ENCODE measurements at places on chromosomes 2 and 18.

DNA sequence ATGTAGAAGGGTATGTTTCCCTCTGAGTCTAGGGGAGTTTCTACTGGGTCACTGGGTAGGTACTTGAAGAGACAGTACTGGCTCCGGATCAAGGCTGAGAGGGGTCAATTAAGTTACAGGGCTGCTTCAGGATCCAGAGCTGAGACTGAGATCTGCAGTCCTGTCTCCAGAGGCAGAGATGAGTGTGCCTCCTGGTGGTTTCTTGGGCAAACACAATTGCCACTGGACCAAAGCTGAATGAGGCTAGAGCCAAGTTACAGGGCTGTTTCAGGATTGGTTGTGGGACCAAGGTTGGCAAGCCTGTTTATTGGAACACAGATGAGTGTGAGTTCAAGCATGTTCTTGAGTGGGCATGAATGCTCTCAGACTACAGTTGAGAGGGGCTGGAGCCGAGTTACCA, 157.9 kb downstream of the ADCYAP1 start:
- DNase-seq = no peak

DNA sequence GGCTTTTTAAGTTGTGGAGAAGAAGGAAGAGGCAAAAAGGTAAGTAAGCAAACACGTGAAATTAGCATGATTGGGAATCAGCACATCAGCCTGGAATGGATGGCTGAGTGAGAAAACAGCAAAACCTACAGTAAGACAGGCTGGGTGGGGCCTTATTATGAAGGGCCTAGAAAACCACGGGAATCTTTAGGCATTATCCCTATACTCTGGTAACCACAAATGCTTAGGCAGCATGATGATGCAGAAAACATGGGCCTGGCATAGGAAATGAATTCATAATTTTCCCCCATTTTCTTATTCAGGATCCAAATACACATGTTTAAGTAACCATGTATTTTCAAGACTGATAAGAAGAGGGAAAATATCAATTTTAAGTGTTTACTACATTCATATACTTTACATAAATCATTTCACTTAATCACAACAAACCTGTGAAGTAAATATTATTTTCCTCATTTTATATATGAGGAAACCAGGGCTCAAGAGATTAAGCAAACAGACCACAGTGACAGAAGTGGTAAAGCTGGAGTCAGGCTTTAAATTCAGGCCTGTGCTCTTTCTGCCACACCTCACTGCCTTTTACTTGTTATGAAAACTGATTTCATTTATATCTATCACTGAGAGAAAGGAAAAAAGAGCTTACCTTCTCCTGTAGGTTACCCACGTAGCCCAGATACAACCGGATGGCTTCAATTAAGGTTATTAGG, 4.0 kb downstream of the TMEM17 start:
- DNase-seq = no peak

- DNase-seq = no peak
Measured at GRCh38 chr18:22170421-22171257, 1.2 kb downstream of the GATA6 start.

GRCh38 chr18:8116341-8117005, 492.8 kb upstream of the RAB12 start:
- DNase-seq = no peak

- DNase-seq = no peak
Measured at GRCh38 chr2:98634406-98635092, 26.2 kb downstream of the UNC50 start.

GRCh38 chr2:108270768-108271506, 17.8 kb upstream of the SULT1C2 start:
- no peak for DNase-seq

DNA sequence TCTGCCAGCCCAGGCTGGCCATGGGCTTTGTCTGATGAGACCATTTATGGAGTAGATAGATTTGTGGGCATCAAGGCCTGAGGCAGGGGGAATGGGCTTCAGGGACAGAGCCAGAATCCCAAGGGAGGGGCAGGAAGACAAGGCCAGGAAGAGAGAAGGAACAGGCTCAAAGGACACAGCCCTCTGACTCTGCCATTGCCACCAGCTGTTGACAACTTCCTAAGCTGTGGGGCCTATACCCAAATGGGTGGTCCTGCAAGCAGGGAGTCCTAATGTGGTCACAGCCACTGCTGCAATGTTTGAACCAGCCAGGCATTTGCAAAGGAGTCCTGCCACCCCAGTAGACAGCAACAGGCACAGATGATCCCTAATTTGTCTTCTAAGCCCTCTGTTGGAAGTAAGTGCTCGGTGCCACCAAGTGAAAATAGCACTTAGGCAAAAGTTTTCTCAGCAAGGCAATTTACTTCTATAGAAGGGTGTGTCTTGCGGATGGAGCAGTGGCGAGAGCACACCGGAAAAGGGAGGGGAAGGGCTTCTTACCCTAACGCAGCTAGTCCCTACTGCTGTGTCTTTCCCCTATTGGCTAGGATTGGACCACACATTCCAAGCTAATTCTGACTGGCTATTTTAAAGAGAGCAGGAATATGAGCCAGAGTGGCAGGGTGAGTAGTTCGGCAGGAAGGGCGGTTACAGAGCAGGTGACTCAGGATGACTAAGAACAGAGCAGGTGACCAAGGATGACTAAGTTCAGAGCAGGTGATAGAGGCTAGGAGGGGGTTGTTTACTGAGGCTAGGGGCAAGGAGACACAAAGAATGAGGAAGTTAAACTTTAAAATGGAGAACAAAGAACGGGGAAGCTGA, 47.2 kb downstream of the C1QL2 start:
- DNase-seq = no peak

DNA sequence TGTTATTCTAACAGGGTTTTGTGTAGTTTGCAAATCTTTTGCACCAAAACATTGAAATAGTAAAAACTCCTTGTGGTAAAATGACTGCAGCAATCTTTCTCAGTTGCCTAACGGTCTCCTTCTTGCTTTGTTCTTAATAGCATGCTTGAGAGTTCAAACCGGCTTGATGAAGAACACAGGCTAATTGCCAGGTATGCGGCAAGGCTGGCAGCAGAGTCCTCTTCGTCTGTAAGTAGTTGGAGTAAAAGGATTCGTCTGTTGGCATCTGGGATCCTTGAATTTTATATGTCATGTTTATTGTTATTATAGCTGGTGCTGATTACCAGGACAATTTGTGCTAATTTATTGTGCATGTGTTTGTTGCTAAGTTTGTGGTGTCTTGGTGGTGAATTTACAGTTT, 138.1 kb downstream of the DTNA start:
- no peak for DNase-seq

GRCh38 chr18:47249314-47249981, 2.0 kb downstream of the SKOR2 start:
- DNase-seq = no peak

DNA sequence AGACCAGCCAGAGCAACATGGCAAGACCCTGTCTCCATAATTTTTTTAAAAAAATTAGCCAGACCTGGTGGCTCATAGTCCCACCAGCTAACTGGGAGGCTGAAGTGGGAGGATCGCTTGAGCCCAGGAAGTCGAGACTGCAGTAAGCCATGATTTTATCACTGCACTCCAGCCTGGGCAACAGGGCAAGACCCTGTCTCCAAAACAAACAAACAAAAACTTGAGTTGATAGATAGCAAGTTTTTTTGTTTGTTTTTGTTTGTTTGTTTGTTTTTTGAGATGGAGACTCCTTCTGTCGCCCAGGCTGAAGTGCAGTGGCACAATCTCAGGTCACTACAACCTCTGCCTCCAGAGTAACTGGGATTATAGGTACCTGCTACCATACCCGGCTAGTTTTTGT, 18.8 kb downstream of the RELCH start:
- no peak for DNase-seq

GRCh38 chr2:216008387-216008786, 5.0 kb downstream of the MREG start:
- DNase-seq = no peak

- no peak for DNase-seq
Measured at GRCh38 chr18:34094148-34094547, 130.6 kb downstream of the NOL4 start.

- no peak for DNase-seq
Measured at GRCh38 chr2:217913436-217913835, 89.4 kb downstream of the TNS1 start.

DNA sequence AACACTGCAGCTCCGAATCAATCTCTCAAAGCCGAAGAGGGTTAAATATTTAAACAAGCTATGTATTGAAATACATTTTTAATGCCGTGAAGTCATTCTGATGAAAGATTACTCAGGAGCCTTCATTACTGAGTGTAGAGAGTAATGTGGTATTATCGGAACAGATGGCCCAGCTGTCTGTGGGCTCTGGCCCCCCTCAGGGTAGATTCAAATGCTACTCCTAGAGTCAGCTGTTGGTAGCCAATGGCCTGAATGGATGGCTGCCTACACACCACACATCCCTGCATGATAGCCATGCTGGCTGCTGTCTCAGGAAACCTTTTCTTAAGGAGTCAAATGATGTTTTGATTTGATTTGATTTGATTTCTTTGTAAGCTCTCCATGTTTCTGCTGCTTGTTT, 732.3 kb upstream of the CELF4 start:
- DNase-seq = no peak

GRCh38 chr18:13380691-13381070, 162.1 kb downstream of the LDLRAD4 start:
- DNase-seq = no peak

GRCh38 chr2:233972941-233973575, 55.9 kb downstream of the TRPM8 start:
- DNase-seq = no peak

DNA sequence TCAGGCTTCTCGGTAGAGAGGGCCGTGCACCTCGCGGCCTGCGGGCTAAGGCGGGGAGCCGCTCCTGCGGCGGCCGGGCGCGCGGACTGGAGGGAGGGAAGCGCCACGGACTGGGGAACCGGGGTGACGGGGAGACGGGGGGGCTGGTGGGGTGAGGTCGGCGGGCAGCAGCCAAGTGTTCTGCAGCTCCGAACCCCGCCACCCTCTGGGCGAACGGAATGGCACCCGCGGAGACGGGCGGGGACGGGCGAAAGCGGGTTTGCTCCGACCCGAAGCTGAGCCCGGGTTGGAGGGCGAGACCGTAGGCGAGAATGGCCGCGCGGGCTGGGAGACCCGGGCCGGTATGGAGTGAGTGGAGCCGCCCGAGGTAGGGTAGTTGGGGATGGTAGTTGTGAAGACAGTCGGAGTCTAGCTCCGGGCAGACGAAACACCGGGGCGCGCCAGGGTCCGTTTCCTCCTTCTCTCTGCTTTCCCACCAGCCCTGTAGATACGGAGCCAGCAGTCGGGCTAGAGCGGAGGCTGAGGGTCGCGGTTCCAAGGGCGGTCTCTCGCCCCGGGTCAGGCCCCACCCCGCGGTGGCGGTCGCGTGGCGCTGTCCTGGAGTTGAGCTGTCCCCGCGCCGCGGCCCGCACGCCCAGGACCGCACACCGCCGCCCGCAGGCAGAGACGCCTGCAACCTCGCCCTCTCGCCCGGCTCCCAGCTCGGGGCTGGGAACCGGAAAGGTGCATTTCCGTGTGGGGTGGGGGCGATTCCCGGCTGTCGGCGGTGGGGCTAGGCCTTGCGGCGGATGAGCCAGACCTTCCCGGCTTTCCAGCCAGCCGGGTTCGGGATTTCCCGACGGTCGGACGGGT, 160.3 kb upstream of the SIX2 start:
- DNase-seq = no peak

DNA sequence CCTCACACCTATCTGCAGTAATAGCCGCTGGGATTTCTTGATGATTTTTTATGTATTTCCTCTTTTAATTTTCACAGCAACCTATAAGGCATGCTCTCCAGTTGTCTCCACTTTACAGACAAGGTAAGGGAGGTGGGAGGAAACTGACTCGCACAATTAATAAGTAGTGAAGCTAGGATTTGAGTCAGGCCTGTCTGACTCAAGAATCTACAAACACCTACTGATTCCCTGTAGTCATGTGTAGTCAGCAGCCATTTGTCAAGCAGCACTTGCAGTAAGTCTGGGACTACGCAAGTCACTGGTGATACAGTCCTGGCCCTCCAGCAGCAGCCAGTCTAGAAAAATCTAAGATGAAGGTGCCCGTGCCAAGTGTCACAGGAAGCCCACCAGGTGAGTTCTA, 193.6 kb upstream of the PKDCC start:
- DNase-seq = no peak

GRCh38 chr2:194706179-194706578, 950.8 kb upstream of the SLC39A10 start:
- no peak for DNase-seq

DNA sequence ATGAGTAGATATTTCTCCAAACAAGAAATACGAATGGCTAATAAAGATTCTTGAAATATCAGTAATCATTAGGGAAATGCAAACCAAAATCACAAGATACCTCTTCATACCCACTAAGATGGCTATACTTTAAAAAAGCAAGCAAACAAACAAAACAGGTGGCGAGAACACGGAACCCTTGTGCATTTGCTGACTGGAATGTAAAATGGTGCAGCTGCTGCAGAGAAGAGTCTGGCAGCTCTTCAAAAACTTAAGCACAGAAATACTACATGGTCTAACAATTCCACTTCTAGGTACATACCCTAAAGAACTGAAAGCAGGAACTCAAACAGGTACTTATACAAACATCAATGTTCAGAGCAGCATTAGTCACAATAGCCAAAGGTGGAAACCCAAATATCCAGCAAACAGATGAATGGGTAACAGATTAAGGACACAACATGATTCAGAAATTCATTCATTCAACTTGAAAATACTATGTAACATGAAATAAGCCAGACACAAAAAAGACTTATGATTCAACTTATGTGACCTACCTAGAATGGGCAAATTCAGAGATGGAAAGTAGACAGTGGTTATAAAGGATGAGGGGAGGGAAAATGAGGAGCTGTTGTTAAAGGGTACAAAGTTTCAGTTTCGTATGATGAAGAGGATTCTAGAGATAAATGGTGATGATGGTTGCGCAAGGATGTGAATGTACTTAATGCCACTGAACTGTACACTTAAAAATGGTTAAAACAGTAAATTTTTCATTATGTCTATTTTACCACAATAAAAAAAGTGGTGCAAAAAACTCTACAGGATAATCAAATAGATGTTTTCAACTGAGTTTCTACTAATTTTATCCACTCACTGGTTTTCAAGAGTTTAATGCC, 26.9 kb upstream of the GPR75 start:
- DNase-seq = no peak

- no peak for DNase-seq
Measured at GRCh38 chr2:102070058-102070642, 72.4 kb upstream of the IL1R1 start.

GRCh38 chr2:240957656-240958365, 40.6 kb upstream of the SNED1 start:
- DNase-seq = no peak

DNA sequence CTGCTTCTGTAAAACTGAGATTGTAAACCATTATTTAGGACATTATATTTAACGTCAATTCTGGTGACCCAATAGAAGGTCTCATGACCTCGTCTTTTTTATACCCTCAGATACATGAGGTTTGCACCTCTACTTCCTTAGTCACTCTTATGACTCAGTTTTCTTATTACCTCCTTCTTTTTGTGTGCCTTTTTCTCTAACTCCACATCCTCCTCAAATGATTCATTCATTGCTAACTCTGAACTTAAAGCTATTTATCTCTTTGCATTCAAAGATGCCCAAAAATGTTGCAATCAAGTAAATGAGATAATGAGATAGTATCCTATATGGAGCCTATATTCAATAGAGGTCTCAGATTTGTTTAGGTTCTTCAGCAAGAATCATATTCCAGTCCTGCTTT, 121.0 kb upstream of the KYNU start:
- DNase-seq = no peak

Data from stimulated activated CD8-positive, alpha-beta memory T cell treated with anti-CD3 and anti-CD28 coated beads, Interleukin-7, amount 100 ng/mL, for 1 hour (primary cell).